ENCODE measurements at places on chromosomes 4 and X.

DNA sequence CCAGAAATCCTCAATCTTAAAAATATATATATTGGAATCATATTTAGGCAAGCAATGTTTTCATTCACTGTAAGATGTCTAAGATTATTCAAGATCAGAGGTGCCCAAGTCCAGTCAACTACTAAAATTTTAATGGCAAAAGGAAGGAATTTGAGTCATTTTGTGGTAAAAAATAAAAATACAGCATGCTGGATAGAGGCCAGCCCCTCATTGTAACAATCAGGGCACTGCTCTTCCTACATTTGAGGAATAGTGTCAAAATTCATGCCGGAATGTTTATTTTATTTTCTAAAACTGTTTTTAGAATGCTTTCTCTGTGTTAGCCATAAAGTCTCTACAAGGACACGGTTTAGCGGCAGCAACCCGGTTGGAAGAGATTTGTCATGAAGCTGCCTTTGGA, 49.9 kb upstream of the SRD5A3 start:
- no peak overlapping the region for H3K4me3 ChIP-seq
- H3K27ac ChIP-seq, result no peak overlapping the region
- no peaks in the 10 kb centered on the region for H3K27me3 ChIP-seq
- no peaks in the 10 kb centered on the region for H3K36me3 ChIP-seq
- H3K4me1 ChIP-seq, result no peaks in the 10 kb centered on the region

DNA sequence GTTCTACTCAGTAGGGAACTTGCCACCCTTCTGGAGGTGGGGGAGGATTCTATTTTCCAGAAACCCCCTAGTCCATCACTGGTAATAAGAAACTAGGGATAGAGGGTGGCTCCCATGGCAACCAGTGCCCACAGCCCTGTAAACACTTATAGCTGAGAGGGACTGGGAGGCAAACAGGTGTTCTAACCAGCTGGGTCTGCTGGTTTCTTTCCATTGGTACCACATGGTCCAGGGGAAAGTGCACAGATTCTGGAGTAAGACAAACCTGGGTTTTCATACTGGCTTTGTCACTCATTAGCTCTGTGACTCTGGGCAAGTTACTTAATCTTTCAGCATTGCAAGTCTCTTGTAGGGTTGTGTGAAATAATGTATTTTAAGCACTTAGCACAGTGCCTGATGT, 26.9 kb downstream of the IGSF1 start:
- no peaks in the 10 kb centered on the region for H3K4me1 ChIP-seq
- no peak overlapping the region for H3K27ac ChIP-seq
- H3K4me3 ChIP-seq, result no peak overlapping the region
- H3K27me3 ChIP-seq, result no peaks in the 10 kb centered on the region

- no peak overlapping the region for H3K4me3 ChIP-seq
- H3K27ac ChIP-seq, result peak overlapping the region; percentile 38
- no peaks in the 10 kb centered on the region for H3K4me1 ChIP-seq
- no peaks in the 10 kb centered on the region for H3K27me3 ChIP-seq
Measured at GRCh38 chr4:159002950-159003349, 99.9 kb upstream of the RAPGEF2 start.

- no peak overlapping the region for H3K4me3 ChIP-seq
- no peaks in the 10 kb centered on the region for H3K4me1 ChIP-seq
- H3K36me3 ChIP-seq, result no peaks in the 10 kb centered on the region
- H3K27me3 ChIP-seq, result no peaks in the 10 kb centered on the region
Measured at GRCh38 chr4:29058531-29058930, 1661.6 kb upstream of the PCDH7 start.

DNA sequence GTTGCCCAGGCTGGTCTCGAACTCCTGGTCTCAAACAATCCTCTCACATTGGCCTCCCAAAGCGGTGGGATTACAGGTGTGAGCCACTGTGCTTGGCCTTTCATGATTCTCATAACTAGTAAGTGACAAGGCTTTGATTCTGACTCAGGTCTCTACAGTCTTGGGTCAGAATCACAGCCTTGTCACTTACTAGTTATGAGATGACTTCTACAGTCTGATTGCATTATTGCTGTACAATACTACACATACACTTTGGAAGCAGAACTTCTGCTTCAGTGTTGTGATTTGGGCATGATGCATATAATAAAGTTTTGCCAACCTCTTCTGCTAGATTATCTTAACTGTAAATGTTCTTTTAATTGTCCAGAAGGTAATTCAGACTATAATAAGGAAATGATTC, 123.3 kb downstream of the KDM6A start:
- no peak overlapping the region for H3K4me3 ChIP-seq
- H3K4me1 ChIP-seq, result peaks cover 18% of the 10 kb centered on the region
- DNase-seq, result no peak

DNA sequence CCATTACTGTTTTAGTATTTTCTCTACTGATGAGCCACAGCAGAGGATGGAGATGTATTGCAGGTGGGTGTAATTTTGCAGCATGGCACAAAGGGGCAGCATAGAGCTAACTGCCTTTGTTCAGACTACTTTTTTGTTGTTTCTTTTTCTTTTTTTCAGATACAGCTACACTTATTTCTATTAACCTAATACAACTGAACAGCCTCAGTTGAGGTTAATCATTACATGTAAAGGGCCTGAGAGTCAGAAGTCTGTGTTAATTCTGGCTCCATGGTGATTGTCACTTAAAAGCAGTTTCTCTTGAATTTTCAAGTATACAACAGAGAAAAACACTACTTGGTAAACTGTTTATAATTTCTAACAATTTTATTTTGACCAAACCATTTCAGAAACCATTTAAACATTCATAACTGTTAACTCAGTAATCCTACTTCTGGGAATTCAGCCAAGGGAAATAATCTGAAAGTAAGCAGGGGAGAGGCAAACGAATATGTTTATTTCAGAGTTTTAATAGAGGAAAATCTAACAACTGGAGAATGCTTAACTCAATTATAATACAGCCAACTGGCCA, 13.9 kb upstream of the PPEF2 start:
- no peaks in the 10 kb centered on the region for H3K4me1 ChIP-seq
- H3K36me3 ChIP-seq, result peaks cover 16% of the 10 kb centered on the region
- no peak for DNase-seq
- H3K27me3 ChIP-seq, result no peaks in the 10 kb centered on the region
- H3K27ac ChIP-seq, result no peak overlapping the region

- no peak overlapping the region for H3K27ac ChIP-seq
- no peak overlapping the region for H3K4me3 ChIP-seq
- no peaks in the 10 kb centered on the region for H3K27me3 ChIP-seq
- H3K36me3 ChIP-seq, result no peaks in the 10 kb centered on the region
- no peak for DNase-seq
Measured at GRCh38 chr4:141540643-141541042, 95.7 kb upstream of the IL15 start.

- H3K27me3 ChIP-seq, result no peaks in the 10 kb centered on the region
- H3K4me1 ChIP-seq, result no peaks in the 10 kb centered on the region
- no peaks in the 10 kb centered on the region for H3K36me3 ChIP-seq
- no peak overlapping the region for H3K27ac ChIP-seq
Measured at GRCh38 chrX:31349515-31349914, 277.7 kb upstream of the FTHL17 start.

- no peak for DNase-seq
- peaks cover 26% of the 10 kb centered on the region for H3K4me1 ChIP-seq
- H3K27me3 ChIP-seq, result no peaks in the 10 kb centered on the region
- no peak overlapping the region for H3K27ac ChIP-seq
- no peak overlapping the region for H3K4me3 ChIP-seq
- no peaks in the 10 kb centered on the region for H3K36me3 ChIP-seq
Measured at GRCh38 chrX:13015536-13016236, 28.7 kb downstream of the FAM9C start.

DNA sequence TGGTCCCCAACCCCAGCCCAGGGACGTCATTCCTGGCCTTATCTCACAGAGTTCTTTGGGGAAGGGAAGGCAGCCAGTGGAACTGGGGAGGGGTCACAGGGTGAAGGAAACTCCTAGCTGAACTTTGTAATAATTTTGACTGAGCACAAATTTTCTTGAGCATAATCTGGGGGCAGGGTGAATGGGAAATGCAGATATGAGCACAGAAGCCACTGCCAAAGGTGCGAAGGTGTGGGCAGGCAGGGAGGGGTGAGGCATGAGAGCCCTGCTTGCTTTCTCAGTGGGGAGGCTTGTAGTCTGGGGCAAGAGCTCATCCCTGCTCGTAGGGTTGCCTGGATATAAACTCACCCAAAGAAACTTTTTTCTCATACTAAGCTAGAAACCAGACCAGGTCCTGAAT, 34.9 kb downstream of the MGAT4D start:
- no peak overlapping the region for H3K27ac ChIP-seq
- DNase-seq, result no peak
- no peaks in the 10 kb centered on the region for H3K27me3 ChIP-seq
- no peak overlapping the region for H3K4me3 ChIP-seq
- H3K4me1 ChIP-seq, result no peaks in the 10 kb centered on the region
- no peaks in the 10 kb centered on the region for H3K36me3 ChIP-seq

- no peak overlapping the region for H3K27ac ChIP-seq
- H3K36me3 ChIP-seq, result no peaks in the 10 kb centered on the region
- H3K4me3 ChIP-seq, result no peak overlapping the region
- no peak for DNase-seq
Measured at GRCh38 chr4:137455647-137456321, 76.5 kb downstream of the PCDH18 start.

GRCh38 chrX:39752815-39753214, 344.9 kb downstream of the BCOR start:
- DNase-seq, result no peak
- H3K4me3 ChIP-seq, result no peak overlapping the region
- H3K4me1 ChIP-seq, result no peaks in the 10 kb centered on the region
- H3K36me3 ChIP-seq, result no peaks in the 10 kb centered on the region

DNA sequence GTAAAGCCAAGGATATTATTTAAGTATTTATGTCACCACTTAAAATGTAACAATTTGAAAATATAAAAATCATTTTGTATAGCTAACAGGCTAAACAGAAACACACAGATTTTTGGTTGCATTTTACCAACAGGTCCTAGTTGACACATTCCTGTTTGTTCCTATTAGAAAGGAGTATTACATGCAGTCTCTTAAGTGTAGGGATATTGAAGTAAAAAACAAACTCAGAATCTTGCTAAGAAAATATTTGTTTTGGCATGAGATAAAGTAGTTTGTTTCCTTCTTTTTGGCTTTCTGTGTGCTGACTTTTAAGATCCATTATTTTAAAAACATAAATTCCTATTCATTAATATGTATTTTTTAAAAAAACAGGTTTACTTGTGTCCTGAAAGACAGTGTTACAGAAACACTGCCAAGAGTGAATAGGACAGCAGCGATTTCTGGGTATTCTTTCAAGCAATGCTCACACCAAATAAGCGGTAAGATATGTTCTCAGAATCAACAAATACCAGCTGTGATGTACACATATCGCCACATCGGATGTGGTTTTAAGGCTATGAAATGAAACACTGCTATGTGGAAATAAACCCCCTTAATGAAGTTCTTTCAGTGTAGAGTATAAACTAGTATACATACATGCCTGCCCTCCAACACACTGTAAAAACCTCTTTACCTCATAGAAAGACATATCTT, 6.9 kb downstream of the F11 start:
- no peaks in the 10 kb centered on the region for H3K36me3 ChIP-seq
- H3K4me3 ChIP-seq, result no peak overlapping the region
- H3K27ac ChIP-seq, result no peak overlapping the region
- H3K4me1 ChIP-seq, result no peaks in the 10 kb centered on the region

DNA sequence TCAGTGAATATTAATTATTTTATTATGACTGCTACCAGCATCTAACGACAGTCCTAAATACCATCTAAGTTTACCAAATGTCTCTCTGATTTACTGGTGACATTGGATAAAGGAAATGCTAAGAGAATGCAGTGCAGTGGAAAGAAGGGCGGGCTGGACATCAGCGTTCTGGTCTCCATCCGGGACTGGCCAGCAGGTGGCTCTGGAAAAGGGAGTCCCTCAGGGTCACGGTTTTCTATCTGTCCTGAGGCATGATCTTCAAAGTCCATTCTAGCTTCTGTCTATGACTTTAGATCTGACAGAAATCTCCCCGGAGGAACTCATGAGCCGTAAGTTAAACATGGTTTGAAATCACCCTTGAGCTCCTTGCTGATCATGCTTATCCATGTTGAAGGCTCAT, 3.3 kb downstream of the TRIM2 start:
- H3K27me3 ChIP-seq, result no peaks in the 10 kb centered on the region
- H3K36me3 ChIP-seq, result no peaks in the 10 kb centered on the region
- DNase-seq, result no peak
- H3K27ac ChIP-seq, result no peak overlapping the region
- H3K4me3 ChIP-seq, result no peak overlapping the region

DNA sequence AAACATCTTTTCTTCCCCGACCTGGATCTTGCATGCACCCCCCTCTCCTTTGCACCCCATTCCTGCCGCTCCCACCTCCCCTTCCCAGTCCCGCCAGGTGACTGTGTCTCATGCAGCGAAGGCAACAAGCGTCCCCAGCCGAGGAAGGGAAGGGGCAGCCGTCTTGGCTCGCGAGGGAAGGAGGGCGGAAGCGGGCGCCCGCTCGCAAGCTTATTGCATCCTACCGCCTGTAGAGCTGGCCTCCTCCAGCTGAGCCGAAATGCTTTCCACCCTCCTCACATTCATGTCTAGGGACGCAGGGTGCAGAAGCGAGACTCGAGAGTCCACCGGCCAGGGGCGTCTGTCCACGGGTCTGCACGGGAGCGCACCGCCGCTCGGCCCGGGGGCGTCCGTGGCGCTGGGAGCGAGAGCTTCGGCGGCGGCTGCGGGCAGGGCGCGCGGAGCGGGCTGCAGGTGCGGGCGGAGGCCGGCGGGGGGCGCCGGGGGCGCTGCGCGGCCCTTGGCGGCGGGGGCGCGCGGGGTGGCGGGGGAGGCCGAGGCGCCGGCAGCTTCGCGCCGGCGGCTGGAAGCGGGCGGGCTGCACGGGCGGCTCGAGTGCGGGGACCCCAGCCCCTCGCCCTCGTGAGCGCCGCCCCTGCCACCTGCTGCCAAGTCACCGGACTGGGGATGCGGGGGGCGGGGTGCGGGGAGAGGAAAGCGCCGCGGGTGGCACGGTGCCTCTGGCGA, at the start of gene KCNIP4:
Gene KCNIP4 (minus strand): TSS at position 426 of the 726 bp plus-strand sequence.
- no peak within 1 kb of the TSS for H3K27ac ChIP-seq
- no peaks in the 10 kb centered on the region for H3K4me1 ChIP-seq
- H3K27me3 ChIP-seq, result no peaks in the 10 kb centered on the region
- DNase-seq, result no peak
- no peak within 1 kb of the TSS for H3K4me3 ChIP-seq

GRCh38 chr4:188305690-188306089, 166.4 kb downstream of the TRIML1 start:
- H3K4me3 ChIP-seq, result no peak overlapping the region
- no peaks in the 10 kb centered on the region for H3K27me3 ChIP-seq
- no peaks in the 10 kb centered on the region for H3K36me3 ChIP-seq
- no peak for DNase-seq
- no peak overlapping the region for H3K27ac ChIP-seq

DNA sequence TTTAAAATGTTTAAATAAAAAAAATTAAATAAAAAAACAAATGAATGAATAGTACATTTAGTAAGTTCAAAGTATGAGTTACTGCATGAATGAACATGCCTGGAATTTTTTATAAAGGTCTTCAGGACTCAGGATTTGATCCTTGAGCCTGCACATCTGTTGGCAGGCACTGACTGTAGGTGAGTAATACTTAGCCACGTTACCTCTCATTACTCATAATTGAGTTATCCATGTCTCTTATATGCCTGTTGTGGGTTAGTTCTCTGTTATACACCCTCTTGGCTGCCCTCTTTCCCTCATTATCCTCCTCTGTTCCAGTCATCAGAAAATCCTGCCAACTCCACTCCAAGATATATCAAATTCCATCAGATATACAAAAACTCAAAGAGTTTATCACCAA, 276.0 kb downstream of the FBXW7 start:
- peaks cover 43% of the 10 kb centered on the region for H3K4me1 ChIP-seq
- H3K4me3 ChIP-seq, result no peak overlapping the region
- no peak for DNase-seq
- no peaks in the 10 kb centered on the region for H3K36me3 ChIP-seq
- H3K27me3 ChIP-seq, result no peaks in the 10 kb centered on the region
